Activated naive CD4-positive, alpha-beta T cell treated with anti-CD3 and anti-CD28 coated beads for 36 hours (primary cell): ENCODE measurements at places on chromosomes 4 and X. TPM values are rescaled to one million over a fixed set of nuclear protein-coding genes. Genes with fewer than 3 reads are reported as not detected.

Gene CLGN
- not detected for total RNA-seq

Gene CFP
- 5.1 TPM for total RNA-seq

Gene EXOC1L
- total RNA-seq: not detected

Gene ZNF630
- 1.5 TPM for total RNA-seq

Gene C4orf36
- total RNA-seq: not detected

- no peaks in the 10 kb centered on the region for H3K4me1 ChIP-seq
- no peaks in the 10 kb centered on the region for H3K36me3 ChIP-seq
- no peak for DNase-seq
- no peaks in the 10 kb centered on the region for H3K27me3 ChIP-seq
- no peak overlapping the region for H3K4me3 ChIP-seq
These were observed 941.1 kb downstream of the PCDH19 start for GRCh38 chrX:99468993-99469392.

GRCh38 chrX:30777575-30777974 is 111.5 kb downstream of the TAB3 start:
- H3K4me1 ChIP-seq: peaks cover 14% of the 10 kb centered on the region
- no peaks in the 10 kb centered on the region for H3K36me3 ChIP-seq
- H3K4me3 ChIP-seq: no peak overlapping the region
- peaks cover 4% of the 10 kb centered on the region for H3K27me3 ChIP-seq
- no peak for DNase-seq

DNA sequence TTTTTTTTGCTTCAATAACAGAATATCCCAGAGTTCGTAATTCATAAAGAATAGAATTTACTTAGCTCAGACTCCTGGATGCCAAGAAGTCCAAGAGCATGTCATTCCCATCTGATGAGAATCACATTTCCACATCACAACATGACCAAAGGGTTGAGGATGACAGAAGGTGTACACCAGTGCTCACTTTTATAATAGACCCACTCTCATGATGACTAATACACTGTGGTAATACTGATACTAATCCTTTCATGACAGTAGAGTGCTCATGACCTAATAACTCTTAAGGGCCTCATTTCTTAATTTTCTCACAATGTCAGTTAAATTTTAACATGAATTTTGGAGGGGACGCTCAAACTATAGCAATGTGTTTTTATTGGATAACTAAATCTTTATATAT is 69.2 kb downstream of the ZNF732 start:
- peaks cover 2% of the 10 kb centered on the region for H3K4me1 ChIP-seq
- H3K36me3 ChIP-seq: peaks cover 5% of the 10 kb centered on the region
- no peaks in the 10 kb centered on the region for H3K27me3 ChIP-seq
- no peak overlapping the region for H3K4me3 ChIP-seq
- DNase-seq: no peak

- H3K4me1 ChIP-seq: no peaks in the 10 kb centered on the region
- no peak overlapping the region for H3K4me3 ChIP-seq
- no peak for DNase-seq
- H3K27me3 ChIP-seq: no peaks in the 10 kb centered on the region
These were observed 51.1 kb downstream of the SEC24D start for GRCh38 chr4:118784776-118785175.

GRCh38 chrX:137565921-137566745 is at the start of gene ZIC3:
Gene ZIC3 (plus strand): TSS chrX:137566127. CDS start chrX:137566692, 565 bp downstream.
- H3K27me3 ChIP-seq: peaks cover 49% of the 10 kb centered on the region
- H3K36me3 ChIP-seq: no peaks in the 10 kb centered on the region
- H3K27ac ChIP-seq: peak within 1 kb of the TSS; percentile 13

DNA sequence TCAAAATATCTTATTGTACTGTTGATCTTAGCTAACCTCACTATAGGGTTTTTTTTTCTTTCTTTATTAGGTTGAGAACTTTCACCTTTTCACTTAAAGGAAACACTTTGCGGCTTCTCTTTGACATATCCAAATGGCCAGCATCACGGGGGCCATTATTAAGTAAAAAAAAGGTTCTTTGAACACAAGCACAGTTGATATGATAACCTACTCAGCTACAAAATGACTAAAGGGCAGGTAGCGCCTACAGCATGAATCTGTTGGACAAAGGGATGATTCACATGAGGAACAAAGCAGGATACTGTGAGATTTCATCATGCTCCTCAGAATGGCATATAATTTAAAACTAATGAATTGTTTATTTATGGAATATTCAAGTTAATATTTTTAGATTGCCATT is 119.6 kb downstream of the CCSER1 start:
- no peaks in the 10 kb centered on the region for H3K27me3 ChIP-seq
- H3K4me3 ChIP-seq: no peak overlapping the region
- H3K27ac ChIP-seq: no peak overlapping the region
- no peaks in the 10 kb centered on the region for H3K4me1 ChIP-seq
- H3K36me3 ChIP-seq: no peaks in the 10 kb centered on the region

GRCh38 chrX:31323658-31324057 is 251.8 kb upstream of the FTHL17 start:
- no peak for DNase-seq
- H3K27me3 ChIP-seq: no peaks in the 10 kb centered on the region
- H3K4me1 ChIP-seq: no peaks in the 10 kb centered on the region
- H3K27ac ChIP-seq: no peak overlapping the region
- H3K36me3 ChIP-seq: no peaks in the 10 kb centered on the region
- no peak overlapping the region for H3K4me3 ChIP-seq

GRCh38 chrX:125327891-125328290 is 8.2 kb downstream of the TEX13C start:
- no peaks in the 10 kb centered on the region for H3K27me3 ChIP-seq
- H3K4me3 ChIP-seq: no peak overlapping the region
- no peaks in the 10 kb centered on the region for H3K4me1 ChIP-seq
- H3K27ac ChIP-seq: no peak overlapping the region
- no peak for DNase-seq

DNA sequence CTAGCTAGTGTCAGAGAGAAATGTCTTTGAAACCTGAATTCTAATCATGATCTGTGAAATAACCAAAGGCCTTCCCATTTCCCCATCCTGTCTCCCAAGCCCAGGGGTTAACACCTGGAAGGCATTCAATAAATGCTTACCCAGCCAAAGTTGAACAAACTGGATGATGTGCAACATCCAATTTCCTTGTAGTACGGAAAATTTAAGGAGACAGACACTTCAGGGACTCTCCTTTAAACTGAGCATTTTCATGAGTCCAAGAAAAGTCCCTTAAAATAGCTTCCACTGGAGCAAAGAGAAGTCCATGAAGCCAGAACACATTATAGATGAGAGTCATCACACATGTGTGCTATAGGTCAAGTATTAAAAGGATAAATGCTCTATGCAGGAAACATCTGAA is 271.2 kb downstream of the RAB28 start:
- H3K4me1 ChIP-seq: no peaks in the 10 kb centered on the region
- no peak for DNase-seq
- H3K27ac ChIP-seq: no peak overlapping the region
- peaks cover 5% of the 10 kb centered on the region for H3K36me3 ChIP-seq

DNA sequence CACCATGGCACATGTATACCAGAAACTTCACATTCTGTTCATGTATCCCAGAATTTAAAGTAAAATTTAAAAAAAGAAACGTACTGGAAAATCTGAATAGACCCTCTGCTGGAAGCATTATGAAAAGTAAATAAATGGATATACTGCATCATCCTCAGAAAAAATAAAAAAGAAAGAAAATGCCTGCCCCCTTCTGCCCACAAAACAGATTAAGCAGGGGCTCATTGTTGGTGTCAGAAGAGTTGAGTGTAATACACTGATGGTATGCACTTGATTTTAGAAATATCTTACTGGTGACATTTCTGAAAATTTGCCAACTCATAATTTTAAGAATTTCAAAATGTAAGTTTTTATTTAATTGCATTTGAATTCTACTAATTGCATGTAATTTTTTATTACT is 77.8 kb downstream of the LRP2BP start:
- H3K27ac ChIP-seq: no peak overlapping the region
- DNase-seq: no peak
- peaks cover 39% of the 10 kb centered on the region for H3K36me3 ChIP-seq
- no peak overlapping the region for H3K4me3 ChIP-seq
- H3K27me3 ChIP-seq: no peaks in the 10 kb centered on the region
- peaks cover 8% of the 10 kb centered on the region for H3K4me1 ChIP-seq

DNA sequence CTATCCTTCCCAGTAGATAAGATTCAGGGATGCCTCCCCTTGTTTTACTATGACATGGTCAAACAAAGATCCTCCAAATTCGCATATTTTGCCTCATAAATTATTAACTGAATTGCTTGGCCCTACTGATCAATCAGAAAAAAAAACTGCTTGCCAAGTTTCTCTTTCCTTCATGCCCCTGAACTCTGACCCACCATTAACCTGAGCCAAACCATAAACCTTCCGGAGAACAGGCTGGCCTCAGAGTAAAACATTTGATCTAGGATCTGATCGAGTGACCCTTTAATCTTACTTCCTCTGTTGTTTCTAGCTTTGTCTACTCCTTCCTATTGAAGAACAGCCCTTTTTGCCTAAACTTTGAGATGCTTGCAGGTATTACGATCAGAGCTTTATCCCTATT is 209.7 kb upstream of the FAM47A start:
- H3K27me3 ChIP-seq: no peaks in the 10 kb centered on the region
- H3K27ac ChIP-seq: no peak overlapping the region
- H3K36me3 ChIP-seq: no peaks in the 10 kb centered on the region
- no peak overlapping the region for H3K4me3 ChIP-seq
- no peak for DNase-seq
